ENCODE measurements at places on chromosomes 12 and 14.

- no peak for DNase-seq
These were observed at the start of gene ISM2 for GRCh38 chr14:77498120-77498979. Gene ISM2, minus strand, starts transcription at chr14:77498816. Its CDS starts 23 bp downstream, at chr14:77498793.

DNA sequence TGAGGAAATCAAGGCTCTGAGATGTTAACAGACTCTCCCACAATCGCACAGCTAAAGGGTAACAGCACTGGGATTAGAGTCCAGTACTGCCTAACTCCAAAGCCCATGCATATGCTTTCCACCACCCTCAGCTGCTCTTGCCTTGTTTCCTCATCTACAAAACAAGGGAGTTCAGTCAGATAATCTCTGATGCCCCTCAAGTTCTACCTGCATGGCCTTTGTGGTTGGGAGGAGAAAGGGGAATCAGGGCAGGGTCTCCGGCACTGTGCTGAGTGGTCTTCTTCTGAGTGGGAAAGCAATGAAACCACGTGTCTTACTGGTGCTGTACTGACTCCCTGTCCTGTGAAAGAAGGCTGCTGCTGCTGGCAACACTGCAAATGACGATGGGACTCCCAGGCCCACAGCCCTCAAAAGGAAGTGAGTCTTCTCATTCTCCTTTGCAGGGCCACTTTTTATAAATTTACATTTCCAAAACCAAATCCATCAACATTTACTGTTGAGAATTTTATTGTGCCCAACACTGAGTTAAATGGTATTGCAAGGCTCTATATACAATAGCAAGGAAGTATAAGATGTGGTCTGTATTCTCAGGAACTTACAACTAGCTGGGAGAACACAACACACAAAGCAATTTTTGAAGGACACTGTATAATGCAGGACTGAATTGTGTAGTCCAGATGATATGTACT, 19.7 kb upstream of the DUSP16 start:
- DNase-seq: no peak

- no peak for DNase-seq
These were observed 216.9 kb upstream of the DIO2 start for GRCh38 chr14:80428171-80428570.

- DNase-seq: no peak
These were observed 119.5 kb downstream of the VEZT start for GRCh38 chr12:95337146-95337545.

GRCh38 chr12:79685068-79685467, 5.7 kb downstream of the PAWR start:
- no peak for DNase-seq

- DNase-seq: no peak
These were observed 322 bp downstream of the SLC39A9 start for GRCh38 chr14:69398818-69399210.

DNA sequence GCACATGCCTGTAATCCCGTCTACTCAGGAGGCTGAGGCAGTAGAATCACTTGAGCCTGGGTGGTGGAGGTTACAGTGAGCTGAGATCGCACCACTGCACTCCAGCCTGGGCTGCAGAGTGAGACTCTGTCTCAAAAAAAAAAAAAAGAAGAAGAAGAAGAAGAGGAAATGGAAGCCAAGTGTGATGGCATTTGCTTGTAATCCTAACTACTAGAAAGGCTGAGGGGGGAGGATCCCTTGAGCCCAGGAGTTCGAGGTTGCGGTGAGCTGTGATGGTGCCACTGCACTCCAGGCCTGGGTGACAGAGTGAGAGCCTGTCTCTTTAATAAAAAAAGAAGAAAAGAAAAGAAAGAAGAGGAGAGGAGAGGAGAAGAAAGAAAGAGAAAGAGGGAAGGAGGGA, 52.1 kb downstream of the LGMN start:
- DNase-seq: no peak

GRCh38 chr12:63151623-63152320, 771 bp upstream of the AVPR1A start:
- no peak for DNase-seq

GRCh38 chr12:106934277-106934676, 21.4 kb upstream of the TMEM263 start:
- DNase-seq: no peak

- no peak for DNase-seq
These were observed 361.8 kb downstream of the TMEM121 start for GRCh38 chr14:105888151-105888550.

GRCh38 chr12:6361834-6362233, 13.5 kb downstream of the SCNN1A start:
- no peak for DNase-seq

DNA sequence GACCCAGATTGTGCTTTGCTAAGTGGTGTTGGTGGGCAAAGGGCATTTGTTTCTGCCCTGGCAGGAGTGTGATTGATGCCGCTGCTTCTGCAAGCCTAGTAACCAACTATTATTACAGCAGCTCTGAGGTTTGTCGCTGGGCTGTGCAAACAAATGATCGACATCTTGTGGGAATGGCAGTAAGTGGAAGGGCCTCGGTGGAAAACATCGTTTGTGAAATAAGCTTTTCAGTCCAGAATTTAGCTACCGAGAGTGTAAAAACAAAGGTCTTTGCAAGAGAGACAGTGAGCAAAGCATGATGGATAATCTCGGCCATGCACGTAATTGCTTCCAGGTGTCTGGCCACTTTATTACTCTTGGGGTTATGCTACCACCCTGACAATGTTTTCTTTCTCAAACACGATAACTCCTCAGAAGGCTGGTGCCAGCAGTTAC, 397.7 kb upstream of the PRICKLE1 start:
- no peak for DNase-seq

DNA sequence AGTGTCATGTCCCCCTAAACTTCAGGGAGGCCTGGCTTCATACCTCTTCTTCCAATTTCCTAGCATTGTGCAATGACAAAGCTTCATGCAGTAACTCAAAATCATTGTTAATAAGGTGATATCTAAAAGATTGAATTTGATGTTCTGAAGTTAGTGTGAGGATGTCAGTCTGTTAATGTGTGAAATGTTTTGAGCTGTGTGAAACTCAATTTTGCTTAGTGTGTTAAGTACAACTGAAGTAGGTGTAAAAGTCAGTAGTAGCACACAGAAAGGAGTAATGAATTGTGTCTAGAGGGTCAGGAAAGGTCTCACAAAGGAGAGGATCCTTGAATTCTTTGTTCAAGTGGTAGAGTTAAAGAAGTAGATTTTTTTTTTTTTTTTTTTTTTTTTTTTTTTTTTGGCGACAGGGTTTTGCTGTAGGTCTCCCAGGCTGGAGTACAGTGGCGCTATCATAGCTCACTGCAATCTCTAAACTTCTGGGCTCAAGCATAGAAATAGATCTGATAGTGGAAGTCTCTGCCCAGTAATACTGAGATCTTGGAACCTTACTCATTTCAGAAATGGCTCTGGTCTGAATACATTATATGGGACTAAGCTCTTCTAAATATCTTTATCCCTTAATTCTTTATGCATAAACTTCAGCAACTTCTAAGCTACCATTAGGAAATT, 63.9 kb downstream of the FUT8 start:
- no peak for DNase-seq

GRCh38 chr14:44846232-44846824, 115.4 kb downstream of the KLHL28 start:
- no peak for DNase-seq

DNA sequence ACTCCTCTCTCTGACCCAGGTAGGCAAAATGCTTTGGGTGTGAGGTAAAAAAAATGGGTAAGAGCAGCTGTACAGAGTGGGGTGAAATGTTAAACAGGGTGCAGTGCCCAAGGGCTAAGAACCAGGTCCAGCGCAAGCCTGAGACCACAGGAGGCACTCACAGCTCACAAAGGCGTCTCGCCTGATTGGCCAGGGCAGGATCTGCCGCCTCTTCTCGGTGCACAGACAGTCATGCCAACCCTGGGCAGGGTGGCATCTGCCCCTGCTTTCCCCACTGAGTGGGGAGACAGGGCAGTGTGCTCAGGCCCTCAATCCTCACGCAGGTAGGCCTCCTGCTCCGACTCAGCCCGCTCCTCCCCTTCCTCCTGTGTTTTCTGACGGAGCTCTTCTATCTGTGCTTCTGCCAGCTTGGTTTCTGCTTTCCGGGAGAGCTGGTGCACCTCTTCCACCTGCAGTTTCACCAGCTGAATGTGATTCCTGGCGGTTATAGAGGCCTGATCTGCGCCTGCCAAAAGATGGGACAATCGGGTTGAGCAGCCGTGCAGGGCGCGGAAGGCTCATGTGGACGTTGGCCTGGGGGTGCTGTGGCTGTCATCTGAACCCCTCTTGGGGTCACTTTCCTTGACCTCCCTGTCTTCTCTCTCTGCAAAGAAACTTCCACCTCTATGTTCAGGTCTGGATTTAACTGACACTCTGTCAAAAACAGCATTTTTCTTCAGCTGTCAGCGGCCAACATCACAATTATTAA, 4.7 kb downstream of the B3GNT4 start:
- no peak for DNase-seq

DNA sequence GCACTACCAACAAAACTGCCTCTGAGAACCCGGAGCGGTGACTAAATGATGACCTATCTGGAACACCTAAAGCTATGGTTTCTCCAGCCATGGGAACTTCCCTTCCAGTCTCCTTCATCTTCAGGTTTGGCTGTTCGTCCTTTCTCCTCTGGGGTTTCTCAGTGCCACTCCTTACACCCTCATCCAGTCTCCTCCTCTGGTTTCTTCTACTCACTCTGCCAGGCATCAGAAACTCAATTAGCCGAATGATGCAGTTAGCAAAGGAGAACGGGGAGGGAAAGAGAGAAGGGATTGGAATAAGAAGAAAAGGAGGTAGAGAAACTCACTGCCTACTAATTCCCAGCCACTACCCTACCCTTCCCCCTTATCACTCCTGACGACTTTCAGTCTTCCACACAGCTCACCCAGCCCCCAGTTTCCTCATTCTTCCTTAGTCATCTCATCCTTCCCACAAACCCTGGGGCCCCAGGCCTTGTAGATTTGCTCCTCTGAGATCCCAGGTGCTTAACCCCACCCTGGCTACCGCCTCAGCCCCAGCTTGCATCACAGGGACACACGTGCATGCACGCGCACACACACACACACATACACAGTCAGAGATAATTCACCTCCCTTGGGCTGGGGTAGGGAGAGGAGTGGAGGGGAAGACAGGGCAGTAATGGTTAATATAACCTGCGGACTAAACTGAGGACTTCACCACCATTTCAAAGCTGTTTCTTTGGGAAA, 13.0 kb downstream of the FGD6 start:
- no peak for DNase-seq

DNA sequence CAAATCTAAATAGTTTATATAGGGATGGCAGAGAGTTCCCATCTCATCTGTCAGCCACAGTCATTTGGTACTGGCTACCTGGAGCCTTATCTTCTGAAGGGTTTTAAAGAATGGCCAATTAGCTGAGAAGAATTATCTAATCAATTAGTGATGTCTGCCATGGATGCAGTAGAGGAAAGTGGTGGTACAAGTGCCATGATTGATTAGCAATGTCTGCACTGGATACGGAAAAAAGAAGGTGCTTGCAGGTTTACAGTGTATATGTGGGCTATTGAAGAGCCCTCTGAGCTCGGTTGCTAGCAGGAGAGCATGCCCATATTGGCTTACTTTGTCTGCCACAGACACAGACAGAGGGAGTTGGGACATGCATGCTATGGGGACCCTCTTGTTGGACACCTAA, 7.9 kb upstream of the OAS2 start:
- DNase-seq: no peak

All from stimulated activated CD8-positive, alpha-beta memory T cell treated with anti-CD3 and anti-CD28 coated beads, Interleukin-15, amount 100 ng/mL, for 24 hours (primary cell).